ENCODE measurements at places on chromosomes 11 and 22.

DNA sequence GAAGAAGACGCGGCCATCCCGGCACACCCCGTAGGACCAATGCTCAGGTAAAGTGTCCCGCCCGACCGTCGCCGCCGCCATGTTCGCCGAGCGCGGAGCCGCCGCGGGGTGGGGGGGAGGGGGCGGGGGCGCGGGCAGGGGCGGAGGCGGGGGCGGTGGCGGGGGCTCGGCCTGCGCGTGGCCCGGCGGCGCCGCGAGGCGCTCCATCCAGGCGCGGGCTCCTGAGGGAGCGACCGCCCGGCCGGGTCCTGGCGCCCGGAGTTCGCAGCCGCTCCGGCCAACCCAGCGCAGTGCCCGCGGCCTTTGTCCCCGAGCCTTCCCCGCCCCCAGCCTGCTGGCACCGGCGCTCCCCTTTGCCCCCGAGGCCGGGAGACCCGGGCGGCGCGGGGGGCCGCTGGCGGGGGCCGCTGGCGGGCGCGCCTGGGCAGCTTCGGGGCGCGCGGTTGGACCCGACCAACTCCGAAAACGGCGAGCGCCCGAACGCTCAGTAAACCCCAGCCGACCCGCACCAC, at the start of gene PLEKHA7:
PLEKHA7 (minus strand) TSS at position 94 of the 512 bp plus-strand sequence; CDS start at position 81, 13 bp downstream.
- no peak for DNase-seq

GRCh38 chr11:122089111-122089510, 26.9 kb downstream of the BLID start:
- DNase-seq = no peak

- no peak for DNase-seq
These were observed 1430.1 kb downstream of the LRRC4C start for GRCh38 chr11:40029391-40029790.

GRCh38 chr11:5274395-5274794, 4.7 kb upstream of the HBE1 start:
- no peak for DNase-seq

GRCh38 chr11:65491614-65492386, 7.0 kb upstream of the MALAT1 start:
- peak; percentile 98 for DNase-seq

Data from HFFc6 (cell line).